Activated CD4-positive, alpha-beta memory T cell treated with anti-CD3 and anti-CD28 coated beads, Interleukin-2, amount 10 ng/mL, durations not matched to agents 7 days and 5 days (primary cell): ENCODE measurements at places on chromosomes 1 and 21. TPM values are rescaled to one million over a fixed set of nuclear protein-coding genes. Genes with fewer than 3 reads are reported as not detected.

DNA sequence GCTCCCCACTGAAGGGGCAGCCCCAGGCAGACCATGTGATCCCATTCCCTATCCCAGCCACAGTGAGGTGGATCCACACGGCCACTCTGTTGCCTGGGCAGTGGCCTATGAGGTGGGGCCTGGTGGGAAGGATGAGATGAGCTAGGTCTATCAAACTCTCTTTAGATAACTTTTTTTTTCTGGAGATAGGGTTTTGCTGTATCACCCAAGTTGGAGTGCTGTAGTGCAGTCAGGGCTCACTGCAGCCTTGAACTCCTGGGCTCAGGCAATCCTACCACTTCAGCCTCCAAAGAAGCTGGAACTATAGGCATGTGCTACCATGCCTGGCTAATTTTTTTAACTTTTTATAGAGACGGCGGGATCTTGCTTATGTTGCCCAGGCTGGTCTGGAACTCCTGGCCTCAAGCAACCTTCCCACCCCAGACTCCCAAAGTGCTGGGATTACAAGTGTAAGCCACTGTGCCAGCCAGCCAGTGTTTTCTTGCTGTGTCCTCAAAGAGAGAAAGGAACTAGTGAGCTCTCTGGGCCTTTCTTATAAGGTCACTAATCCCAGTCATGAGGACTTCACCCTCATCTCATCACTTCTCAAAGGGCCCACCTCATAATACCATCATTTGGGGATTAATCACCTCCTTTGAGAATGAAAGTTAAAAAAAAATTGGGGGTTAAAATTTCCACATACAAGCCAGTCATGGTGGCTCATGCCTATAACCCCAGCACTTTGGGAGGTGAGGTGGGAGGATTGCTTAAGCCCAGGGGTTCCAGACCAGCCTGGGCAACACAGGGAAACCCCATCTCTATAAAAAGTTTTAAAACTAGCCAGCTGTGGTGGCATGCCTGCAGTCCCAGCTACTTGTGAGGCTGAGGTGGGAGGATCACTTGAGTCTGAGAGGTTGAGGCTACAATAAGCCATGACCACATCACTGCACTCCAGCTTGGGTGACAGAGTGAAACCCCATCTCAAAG, 36.6 kb downstream of the H3-3A start:
- no peaks in the 10 kb centered on the region for H3K36me3 ChIP-seq
- H3K4me1 ChIP-seq = peaks cover 16% of the 10 kb centered on the region
- DNase-seq = no peak
- H3K27ac ChIP-seq = no peak overlapping the region

GRCh38 chr1:66968574-66968973, 43.8 kb downstream of the MIER1 start:
- H3K27ac ChIP-seq = no peak overlapping the region
- H3K27me3 ChIP-seq = no peaks in the 10 kb centered on the region
- H3K36me3 ChIP-seq = peaks cover 76% of the 10 kb centered on the region
- no peak for DNase-seq
- no peak overlapping the region for H3K4me3 ChIP-seq
- peaks cover 20% of the 10 kb centered on the region for H3K4me1 ChIP-seq

DNA sequence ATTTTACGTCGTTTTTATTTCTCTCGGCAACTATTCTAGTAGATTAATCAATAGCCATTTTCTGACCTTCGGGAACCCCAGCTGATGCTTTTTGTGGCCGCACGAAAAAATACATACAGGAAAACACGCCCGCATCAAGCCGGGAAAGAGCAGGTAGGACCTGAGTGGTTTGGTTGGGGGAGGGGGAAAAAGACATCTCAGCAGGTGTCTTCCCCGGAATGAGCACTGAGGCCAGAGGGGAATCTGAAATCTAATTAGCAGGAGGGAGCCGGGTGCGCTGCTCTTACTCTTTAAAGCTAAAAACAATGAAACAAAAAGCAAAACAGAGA, 618 bp upstream of the FOXD3 start:
- peak overlapping the region; percentile 55 for H3K27ac ChIP-seq
- peaks cover 71% of the 10 kb centered on the region for H3K27me3 ChIP-seq
- DNase-seq = no peak
- H3K4me3 ChIP-seq = peak overlapping the region; percentile 73
- peaks cover 31% of the 10 kb centered on the region for H3K36me3 ChIP-seq
- peaks cover 54% of the 10 kb centered on the region for H3K4me1 ChIP-seq

- peaks cover 34% of the 10 kb centered on the region for H3K27me3 ChIP-seq
- H3K4me1 ChIP-seq = peaks cover 29% of the 10 kb centered on the region
- DNase-seq = no peak
- H3K36me3 ChIP-seq = no peaks in the 10 kb centered on the region
- no peak overlapping the region for H3K27ac ChIP-seq
These were observed 30.3 kb upstream of the RGS16 start for GRCh38 chr1:182634306-182635072.

DNA sequence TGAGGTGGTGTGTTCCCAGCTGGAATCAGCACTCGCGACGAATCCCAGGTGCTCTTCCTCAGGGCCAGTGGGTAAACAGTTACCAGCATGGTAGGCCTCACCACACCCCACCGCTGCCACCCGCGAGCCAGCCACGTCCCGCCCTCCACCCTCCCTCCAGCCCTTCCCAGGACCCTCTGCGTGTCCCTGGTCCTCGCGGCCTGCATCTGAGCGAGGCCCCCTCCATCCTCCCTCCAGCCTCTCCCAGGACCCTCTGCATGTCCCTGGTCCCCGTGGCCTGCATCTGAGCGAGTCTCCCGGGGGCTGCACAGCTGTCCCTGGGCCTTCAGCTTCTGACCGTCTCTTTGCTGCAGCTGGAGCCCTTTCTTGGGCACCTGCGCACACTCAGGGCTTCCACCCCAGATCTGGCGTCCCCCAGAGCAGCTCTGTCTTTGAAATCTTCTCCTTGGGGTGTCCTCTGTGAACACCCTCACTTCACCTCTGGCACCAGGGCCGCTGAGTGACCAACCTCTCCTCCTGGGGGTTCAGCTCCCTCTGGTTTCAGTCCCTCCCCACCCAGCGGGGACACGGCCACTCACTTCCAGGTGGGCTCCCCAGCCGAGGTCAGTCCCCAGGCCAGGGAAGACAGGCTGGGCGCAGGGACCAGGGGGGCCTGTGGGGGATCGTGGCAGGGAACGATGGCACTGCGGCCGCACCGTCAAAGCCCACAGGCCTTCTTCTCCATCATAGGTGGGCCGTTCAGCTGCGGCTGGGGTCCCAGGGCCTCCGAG, 57.8 kb upstream of the COL6A2 start:
- no peaks in the 10 kb centered on the region for H3K36me3 ChIP-seq
- peaks cover 2% of the 10 kb centered on the region for H3K27me3 ChIP-seq
- no peaks in the 10 kb centered on the region for H3K4me1 ChIP-seq
- no peak overlapping the region for H3K4me3 ChIP-seq

GRCh38 chr1:1089731-1090423, 15.8 kb upstream of the RNF223 start:
- H3K4me1 ChIP-seq = no peaks in the 10 kb centered on the region
- H3K27ac ChIP-seq = no peak overlapping the region
- peaks cover 5% of the 10 kb centered on the region for H3K36me3 ChIP-seq

DNA sequence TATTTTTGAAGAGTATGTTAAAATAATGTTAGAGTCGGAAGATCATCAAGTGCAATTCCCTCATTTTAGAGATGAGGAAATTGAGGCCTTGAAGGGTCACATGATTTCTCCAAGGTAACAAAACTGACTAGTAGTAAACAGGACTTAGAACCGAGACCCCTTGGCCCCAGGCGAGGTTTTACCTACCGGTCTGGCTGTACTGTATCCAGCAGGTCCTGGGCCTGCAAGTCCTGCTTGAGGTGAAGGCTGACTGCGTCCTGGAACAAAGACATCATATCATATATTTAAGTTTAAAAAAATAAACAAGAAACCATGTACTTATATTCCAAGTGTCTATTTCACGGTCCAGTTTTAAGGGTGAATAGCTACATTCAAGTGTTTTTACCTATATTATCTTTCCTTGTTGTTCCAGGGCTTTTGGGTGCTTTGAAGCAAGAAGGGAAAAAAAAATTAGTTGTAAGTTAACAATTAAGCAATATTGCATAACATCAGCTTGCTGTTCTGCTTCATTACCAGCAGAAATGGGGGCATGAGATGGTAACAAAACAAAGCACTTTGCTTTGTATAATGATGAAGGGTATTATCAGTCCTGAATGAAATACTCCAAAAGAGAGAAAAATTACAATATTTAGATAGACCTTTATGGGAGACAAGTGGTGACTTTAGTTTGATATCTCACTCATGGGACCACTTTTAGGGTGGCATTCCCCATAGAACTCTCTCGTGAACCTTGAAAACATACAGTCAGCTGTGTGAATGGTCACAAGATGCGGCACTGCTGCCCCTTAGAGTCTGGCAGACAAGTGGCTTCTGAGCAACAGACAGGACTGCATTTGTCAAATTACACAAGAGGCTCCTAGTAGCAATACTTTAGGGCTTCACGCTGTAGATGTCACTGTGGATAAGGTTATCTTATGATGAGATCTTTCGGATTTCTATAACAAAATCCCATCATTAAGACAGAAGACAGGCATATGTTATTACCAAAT, 29.8 kb upstream of the CFAP298 start:
- H3K27ac ChIP-seq = no peak overlapping the region
- no peak overlapping the region for H3K4me3 ChIP-seq
- peaks cover 4% of the 10 kb centered on the region for H3K4me1 ChIP-seq
- H3K27me3 ChIP-seq = no peaks in the 10 kb centered on the region

DNA sequence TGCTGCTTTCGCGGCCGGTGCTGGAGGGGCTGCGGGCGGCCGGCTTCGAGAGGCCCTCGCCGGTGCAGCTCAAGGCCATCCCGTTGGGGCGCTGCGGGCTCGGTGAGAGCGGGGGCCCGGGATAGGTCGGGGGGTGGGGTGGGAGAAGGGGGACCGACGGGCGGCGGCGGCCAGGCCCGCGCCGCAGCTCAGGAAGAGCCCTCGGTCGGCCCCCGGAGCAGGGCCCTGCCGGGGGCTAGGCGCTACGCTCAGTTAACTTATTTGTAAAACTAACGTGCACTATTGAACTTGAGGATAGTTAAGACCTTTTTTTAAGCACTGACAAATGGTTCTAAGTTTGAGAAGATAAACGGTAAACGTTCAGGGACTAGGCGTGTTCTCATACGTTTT, 418 bp downstream of the DDX20 start:
- peak overlapping the region; percentile 93 for H3K4me3 ChIP-seq
- peaks cover 52% of the 10 kb centered on the region for H3K4me1 ChIP-seq
- DNase-seq = no peak
- no peaks in the 10 kb centered on the region for H3K27me3 ChIP-seq
- H3K36me3 ChIP-seq = peaks cover 23% of the 10 kb centered on the region

Gene GIPC2
- 0.10 TPM for total RNA-seq
